Smooth muscle cell of the umbilical artery (primary cell): ENCODE measurements at places on chromosomes 4 and X. TPM values are rescaled to one million over a fixed set of nuclear protein-coding genes. Genes with fewer than 3 reads are reported as not detected.

CCDC160 gene
- total RNA-seq = 0.18 and 0.30 TPM in 2 replicates

NPNT gene
- total RNA-seq = 0.14 and 0.30 TPM in 2 replicates

LONRF3 gene
- total RNA-seq = 0.28 and 0.59 TPM in 2 replicates

DUSP9 gene
- total RNA-seq = not detected in 2 replicates

CDS1 gene
- total RNA-seq = under 0.01 and 0.05 TPM in 2 replicates

CXCL9 gene
- total RNA-seq = not detected in 2 replicates

GASK1B gene
- total RNA-seq = 103 and 160 TPM in 2 replicates

EPGN gene
- total RNA-seq = 18.4 and 26.2 TPM in 2 replicates

MAGEA3 gene
- not detected in 2 replicates for total RNA-seq

POU3F4 gene
- not detected in 2 replicates for total RNA-seq

ATOH1 gene
- total RNA-seq = not detected in 2 replicates
